ENCODE measurements at places on chromosomes 7 and 10. TPM values are rescaled to one million over a fixed set of nuclear protein-coding genes. Genes with fewer than 3 reads are reported as not detected.

The GHRHR gene
- total RNA-seq = not detected

The MSMB gene
- not detected for total RNA-seq

The METTL27 gene
- 1.0 TPM for total RNA-seq

The VPS37D gene
- total RNA-seq = 3.3 TPM

The SH2D4B gene
- not detected for total RNA-seq

The TMEM236 gene
- total RNA-seq = 0.28 TPM

The TEX36 gene
- not detected for total RNA-seq

The TAS2R40 gene
- total RNA-seq = not detected

The ADAM12 gene
- total RNA-seq = 0.25 TPM

GRCh38 chr10:29099001-29099400 lies 189.9 kb upstream of the LYZL1 start:
- DNase-seq = peak; percentile 47

DNA sequence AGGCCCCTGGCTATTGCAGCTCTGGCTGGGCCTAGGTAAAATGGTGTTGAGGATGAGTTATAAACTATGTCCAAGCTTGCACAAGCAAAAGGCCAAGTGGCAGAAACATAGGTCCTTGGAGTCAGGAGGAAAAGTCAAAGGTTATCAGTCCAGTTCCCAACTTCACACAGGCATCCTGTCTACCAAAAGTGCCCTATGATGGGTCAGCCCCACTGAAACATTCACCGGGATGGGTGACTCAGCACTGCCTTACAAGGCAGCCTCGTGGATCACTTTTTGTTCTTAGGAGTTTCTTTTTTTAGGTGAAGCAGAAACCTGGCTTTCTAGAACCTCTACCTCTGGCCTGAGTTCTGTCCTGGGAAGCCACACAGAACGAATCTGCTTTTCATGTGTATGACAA lies 158.8 kb upstream of the LYZL2 start:
- no peak for DNase-seq

DNA sequence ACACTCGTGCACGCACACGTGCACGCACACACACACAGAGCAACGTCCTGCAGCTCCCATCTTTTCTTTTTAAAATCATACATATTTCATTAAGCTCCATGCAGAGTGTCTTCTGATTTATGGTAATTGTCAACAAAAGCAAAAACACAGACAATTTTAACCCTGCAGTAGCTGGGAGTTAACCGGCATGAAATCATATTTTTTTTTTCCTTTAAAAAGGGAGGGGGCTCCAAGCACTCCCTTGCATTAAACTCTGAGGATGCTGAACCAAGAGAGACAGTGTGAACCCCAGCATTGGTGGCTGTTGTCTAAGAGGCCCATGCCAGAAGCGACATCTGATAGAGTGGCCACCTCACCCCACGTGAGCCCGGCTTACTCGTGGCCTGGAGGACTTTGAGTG lies 542.6 kb downstream of the DNAJB6 start:
- DNase-seq = no peak

DNA sequence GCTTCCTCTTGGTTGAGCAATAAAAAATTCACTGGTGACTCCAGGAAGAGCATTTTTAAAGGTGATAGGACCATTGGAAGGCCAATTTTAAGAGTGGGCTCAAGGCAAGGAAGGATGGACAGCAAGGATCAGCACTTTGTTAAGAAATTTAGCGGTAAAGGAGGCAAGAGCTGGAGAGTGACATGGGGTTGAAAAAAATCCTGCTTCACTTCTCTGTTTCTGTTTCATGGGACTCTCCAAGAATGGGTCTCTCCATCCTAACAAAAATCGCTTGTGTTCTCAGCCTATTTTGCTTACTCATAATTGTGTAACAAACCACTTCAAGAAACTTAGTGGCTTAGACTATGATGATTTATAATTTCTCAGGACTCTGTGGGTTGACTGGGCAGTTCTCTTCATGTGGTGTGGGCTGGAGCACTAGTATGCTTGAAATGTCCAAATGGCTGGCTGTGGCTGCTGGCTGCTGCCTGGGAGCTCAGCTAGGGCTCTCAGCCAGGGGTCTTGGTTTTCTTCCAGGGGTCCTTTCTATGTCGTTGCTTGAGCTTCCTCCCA lies 59.8 kb upstream of the ZNRF2 start:
- no peak for DNase-seq

DNA sequence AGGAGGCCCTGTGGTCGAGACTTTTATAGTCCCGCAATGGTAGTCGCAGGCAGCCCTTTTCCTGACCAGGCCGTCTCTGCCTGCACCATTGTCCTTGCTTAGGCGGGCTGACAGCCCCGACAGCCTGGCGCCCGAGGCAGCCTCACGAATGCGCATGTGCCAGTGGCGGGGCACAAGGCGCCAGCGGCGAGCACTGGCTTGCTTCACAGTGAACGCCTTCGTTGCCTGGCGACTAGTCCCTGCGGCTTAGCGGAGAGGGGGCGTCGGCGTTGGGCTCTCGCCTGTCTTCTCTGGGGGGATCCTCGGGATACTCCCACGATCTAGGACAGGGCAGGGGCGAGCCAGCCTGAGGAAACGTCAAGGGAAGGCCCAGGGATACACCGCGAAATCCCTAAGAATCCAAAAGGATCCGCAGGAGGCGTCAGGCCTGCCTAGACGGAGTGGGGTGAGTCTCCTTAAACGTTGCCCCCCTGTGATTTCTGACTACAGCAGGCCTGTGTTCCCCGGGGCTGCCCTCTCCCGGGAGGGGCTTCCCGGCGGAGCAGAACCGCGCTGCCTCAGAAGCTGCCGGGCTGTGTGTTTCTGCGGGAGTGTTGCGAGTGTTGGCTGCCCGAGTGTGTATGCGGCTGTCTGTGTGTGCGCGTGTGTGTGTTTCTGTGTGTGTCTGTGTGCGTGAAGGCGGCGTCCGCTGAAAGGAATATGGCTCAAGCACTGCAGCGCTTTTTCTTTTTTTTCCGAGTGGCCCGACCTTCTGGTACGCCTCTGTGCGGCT lies 20.5 kb upstream of the ZNF273 start:
- DNase-seq = peak; percentile 37

GRCh38 chr10:33861016-33861704 lies 526.7 kb upstream of the NRP1 start:
- DNase-seq = no peak

- no peak for DNase-seq
These were observed 143.2 kb upstream of the MEOX2 start for GRCh38 chr7:15829691-15830090.

DNA sequence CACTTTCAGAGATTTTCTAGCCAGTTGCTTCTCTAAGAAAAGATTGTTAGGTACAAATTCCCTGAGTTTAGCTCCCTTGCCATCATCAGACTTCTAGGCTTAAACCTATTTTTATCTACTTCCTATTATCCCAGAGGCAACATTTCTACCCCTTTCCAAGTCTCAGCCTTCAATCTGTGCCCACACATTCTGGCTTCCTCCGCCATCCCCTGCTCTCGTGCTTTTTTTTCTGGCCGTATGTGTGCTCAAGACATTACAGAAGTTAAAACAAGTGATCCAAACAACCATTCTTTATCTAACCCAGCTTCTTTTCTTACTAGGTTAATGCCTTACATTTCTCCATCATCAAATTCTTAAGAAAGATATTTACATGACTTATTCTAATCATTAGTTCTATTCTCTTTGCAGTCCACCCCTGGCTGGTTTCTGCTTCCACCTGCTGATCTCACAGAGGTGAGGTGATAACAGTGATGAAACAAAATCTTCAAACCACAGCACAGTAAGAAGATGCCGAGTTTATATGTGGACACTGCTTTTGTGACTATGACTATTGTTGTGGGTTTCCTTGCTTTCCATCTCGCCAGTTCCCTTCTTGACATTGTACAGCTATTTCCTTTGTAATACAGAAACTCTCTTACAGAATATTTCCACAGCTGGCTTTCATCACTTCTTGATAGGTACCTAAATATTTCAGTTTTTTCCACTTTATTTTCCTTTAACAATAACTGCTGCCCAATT lies 18.3 kb upstream of the CDK6 start:
- no peak for DNase-seq

DNA sequence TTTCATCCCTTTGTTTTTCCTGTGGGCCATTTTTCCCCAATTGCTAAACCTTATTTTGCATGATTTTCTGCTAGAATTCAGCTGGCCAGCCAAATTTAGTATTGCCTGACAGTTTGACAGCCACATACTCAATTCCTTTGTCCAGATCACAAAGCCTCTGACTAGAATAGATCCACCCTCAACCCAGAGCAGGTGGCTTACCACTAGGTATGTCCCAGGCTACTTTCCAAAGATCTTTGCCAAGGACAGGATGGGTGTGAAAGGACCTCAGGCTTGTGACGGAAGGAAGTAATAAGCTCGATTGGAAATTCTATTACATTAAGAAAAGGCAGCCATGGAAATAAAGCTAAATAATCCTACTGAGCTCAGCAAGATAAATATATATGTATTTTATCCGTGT lies 50.6 kb upstream of the AGK start:
- no peak for DNase-seq

GRCh38 chr7:156780724-156781455 lies 112.1 kb downstream of the LMBR1 start:
- DNase-seq = no peak

DNA sequence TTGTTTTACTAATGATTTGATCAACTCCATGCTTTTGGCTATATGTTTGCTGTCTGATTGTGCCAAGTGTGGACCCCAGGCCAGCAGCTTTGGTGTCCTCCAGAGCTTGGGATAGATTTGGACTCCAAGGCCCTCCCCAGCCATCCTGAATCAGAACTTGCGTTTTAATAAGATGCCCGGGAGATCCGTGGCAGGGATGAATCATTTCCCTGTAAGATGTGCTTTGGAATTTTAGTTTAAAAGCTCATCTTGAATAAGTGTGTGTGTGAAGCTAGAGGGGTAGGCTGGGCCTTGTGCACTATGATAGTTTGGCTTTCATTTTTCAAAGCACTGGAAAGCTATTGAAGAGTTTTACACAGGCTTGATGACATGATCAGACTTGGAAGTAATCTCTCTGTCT lies 66.2 kb upstream of the SDK1 start:
- no peak for DNase-seq

DNA sequence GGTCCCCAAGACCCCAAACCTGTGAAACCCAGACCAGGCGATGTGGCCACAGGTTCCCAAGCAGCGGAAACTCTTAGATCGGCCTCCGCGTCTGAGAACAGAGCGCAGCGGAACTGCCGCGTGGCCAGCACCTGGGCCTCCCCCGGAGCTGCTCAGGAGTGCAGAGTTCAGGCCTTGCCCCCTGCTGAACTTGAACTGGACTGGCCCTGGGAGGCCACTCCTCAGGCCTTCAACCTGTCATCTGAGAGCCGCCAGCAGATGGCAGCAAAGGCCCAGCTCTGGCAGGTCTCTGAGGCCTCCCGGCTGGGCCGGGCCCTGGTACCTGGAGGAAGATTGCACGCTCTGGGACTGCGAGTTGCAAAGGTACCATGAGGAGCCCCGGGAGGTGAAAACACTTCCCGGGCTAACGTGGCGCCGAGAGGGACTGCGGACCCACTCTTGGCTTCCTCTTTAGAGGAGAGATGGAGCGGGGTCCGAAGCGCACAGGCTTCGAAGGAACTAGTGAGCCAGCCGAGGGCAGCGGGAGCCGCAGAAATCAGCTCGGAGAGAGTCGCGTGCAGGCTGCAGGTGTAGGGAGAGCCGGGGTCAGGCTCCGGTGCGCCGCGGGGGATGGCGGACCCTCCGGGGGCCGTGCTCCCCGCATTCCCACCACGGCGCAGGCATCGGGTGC lies 89.2 kb downstream of the PAXIP1 start:
- DNase-seq = peak; percentile 91

- DNase-seq = peak; percentile 40
These were observed 30.2 kb upstream of the ABI1 start for GRCh38 chr10:26890956-26891355.

- no peak for DNase-seq
These were observed 221.2 kb downstream of the PARD3 start for GRCh38 chr10:34593930-34594329.

GRCh38 chr10:123998197-123999141 lies 94.9 kb downstream of the CHST15 start:
- peak; percentile 28 for DNase-seq

GRCh38 chr7:70071766-70072165 lies 473.5 kb downstream of the AUTS2 start:
- peak; percentile 44 for DNase-seq

DNA sequence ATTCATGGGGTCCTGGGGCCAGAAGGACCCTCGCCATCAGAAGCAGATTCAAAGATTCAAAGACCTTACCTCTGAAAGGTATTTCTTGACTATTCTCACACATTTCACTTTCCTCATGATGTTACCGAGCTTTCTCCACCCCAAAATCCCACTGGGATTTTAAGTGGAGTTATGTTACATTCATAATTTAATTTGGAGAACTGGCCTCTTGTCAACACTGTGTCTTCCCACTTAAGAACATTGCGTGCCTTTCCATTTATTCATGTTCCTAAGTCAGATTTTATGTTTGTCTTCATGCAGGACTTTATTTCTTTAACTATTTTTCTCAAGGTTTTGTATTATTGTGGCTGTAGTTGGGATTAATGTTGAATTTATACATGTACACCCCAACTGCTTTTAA lies 123.5 kb upstream of the BMPER start:
- DNase-seq = no peak

DNA sequence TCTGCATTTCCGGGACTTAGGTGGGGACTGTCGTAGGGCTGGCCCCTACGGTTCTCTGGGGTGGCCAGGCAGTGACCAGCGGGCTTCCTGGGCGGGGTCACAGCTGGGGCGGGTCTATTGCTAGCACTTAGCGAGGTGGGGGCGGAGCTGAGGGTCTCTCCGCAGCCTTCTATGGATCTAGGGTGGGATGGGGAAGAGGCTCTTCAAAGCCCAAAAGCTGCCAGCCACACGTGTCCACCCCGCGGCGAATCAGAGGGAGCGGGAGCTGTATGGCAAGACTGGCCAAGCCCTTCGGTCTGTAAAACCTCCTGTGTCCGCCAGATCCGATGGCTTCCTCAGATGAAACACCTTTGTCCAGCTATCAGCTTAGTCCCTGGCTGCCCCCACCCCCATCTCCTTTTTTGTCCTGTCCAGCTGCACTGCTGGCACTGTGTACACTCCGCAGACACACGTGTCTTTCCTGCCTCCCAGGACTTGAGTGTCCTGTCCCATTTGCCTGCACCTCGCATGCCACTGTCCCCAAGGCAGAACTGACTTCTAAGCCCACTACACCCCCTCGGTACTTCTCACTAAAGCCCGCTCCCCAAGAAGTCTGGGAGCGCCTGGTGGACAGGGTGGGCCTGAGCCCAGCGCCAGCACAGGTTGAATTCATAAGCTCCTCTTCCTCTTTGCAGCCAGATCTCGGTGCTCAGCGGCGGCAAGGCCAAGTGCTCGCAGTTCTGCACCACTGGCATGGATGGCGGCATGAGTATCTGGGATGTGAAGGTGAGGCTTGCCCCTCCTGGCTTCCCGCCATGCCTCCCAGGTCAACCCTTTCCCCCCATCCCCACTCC lies 14.8 kb downstream of the PDAP1 start:
- no peak for DNase-seq

- DNase-seq = no peak
These were observed 88.4 kb downstream of the ABCA13 start for GRCh38 chr7:48259463-48260280.

DNA sequence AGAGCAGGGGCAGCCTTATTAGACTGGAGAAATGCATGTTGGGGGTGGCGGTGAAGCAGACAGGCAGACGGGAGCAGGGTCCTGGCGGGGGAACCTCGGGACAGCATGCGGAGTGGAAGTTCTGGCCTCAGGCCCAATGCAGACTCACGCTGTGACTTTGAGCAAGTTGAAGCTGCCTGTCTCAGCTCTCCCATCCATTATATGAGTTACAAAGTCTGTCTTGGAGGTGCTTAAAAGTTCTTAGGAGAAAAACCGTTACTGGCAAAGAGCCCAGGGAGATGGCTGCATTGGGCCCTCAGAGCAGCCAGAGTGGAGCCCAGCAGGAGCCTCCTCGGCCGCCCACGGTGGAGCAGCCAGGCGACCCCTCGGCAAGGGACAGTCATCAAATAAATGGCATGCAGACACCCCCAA lies 509.5 kb downstream of the PLXNA4 start:
- no peak for DNase-seq

- DNase-seq = no peak
These were observed 12.8 kb upstream of the RPEL1 start for GRCh38 chr10:103232772-103233488.
